ENCODE measurements at places on chromosomes 12 and 14. TPM values are rescaled to one million over a fixed set of nuclear protein-coding genes. Genes with fewer than 3 reads are reported as not detected.

Gene OTOGL
- 0.10 TPM for total RNA-seq

Gene AACS
- 29.2 TPM for total RNA-seq

Gene ANKRD33
- total RNA-seq = not detected

Gene CTSG
- not detected for total RNA-seq

Gene SDS
- total RNA-seq = not detected

Gene KCNK10
- total RNA-seq = 0.13 TPM

Gene MYF5
- not detected for total RNA-seq

Gene PRIMA1
- total RNA-seq = not detected

Gene PLEKHG7
- total RNA-seq = not detected

Gene SCN8A
- 0.33 TPM for total RNA-seq
